Stimulated activated CD4-positive, alpha-beta T cell treated with anti-CD3 and anti-CD28 coated beads, Interleukin-2, amount 100 ng/mL, for 24 hours (primary cell): ENCODE measurements at places on chromosomes 12 and 14.

- no peak for DNase-seq
These were observed 155.3 kb downstream of the ADAMTS20 start for GRCh38 chr12:43396671-43397070.

DNA sequence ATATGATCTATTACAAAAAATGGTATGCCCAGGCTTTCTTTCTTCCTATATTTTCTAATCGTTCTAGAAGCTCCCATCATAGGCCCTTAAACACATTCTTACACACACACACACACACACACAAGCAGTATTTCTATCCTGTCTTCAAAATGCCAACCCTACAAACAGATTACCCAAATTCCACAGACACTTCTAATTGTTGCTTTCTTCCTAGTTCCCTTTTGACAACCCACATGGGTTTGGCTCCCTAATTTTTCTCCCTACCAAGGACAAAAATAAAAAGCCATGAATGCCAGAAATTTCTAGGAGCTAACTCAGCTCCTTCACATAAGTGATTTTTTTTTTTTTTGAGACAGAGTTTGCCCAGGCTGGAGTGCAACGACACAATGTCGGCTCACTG, 60.3 kb upstream of the NTF3 start:
- DNase-seq, result no peak

DNA sequence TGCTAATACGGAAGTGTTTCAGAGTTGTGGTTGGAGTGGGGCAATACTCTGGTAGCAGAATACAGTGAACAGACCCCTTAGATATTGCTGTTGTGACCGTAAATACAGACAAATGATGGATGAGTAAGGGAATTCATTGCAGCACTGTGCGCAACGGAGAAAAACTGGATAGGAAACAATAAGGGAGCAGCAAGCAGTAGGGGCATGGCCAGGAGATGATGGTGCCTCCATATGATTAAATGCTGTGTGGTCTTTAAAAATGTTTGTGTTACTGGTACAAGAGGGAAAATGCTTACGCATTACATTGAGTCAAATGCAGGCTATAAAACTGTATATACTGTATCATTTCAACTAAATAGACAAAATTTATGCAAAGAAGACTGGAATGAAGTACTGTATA, 61.6 kb downstream of the EML1 start:
- no peak for DNase-seq

- DNase-seq, result no peak
These were observed 52.3 kb upstream of the DLK1 start for GRCh38 chr14:100674428-100674827.

GRCh38 chr12:68841717-68842116, 33.7 kb downstream of the MDM2 start:
- no peak for DNase-seq

DNA sequence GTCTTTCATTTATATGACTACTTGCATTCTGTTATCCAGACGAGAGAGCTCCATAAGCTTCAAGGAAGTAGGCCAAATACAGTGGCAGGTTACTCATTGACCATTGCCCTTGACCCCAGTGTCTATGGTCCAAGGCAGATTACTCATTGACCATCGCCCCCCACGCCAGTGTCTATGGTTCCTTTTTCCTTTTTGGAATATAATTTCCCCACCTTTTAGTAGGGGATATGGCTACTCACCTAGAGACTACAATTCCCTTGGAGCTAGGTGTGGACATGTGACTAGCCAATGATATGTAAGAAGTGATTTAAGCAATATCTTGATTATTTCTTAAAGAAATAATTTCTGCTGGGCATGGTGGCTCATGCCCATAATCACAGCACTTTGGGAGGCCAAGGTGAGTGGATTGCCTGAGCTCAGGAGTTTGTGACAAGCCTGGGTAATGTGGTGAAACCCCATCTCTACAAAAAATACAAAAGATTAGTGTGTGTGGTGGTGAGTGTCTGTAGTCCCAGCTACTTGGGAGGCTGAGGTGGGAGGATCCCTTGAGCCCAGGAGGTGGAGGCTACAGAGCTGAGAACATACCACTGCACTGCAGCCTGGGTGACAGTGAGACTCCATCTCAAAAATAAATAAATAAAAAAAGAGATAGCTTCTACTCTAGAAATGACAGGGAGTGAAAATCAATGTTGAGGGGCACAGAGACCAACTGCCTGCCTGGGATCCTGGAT, 32.6 kb downstream of the SIX4 start:
- no peak for DNase-seq

DNA sequence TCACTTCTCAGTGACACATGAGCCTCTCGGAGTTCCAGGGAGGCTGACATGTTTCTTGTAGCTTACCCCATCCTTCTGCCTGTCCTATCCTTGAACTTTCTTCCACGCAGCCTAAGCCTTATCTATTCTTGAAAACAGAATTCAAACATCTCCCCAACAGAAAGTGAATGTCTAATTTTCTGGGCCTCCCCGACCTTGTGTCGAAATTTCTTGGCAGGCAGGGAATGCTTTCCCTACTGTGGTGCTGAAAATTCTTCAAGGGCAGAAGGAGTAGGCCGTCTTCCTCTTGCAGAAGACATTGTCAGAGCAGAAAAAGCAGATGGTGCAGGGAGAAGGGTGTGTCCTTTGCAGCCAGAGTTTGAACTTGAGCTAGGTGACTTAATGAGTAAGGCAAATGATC, 63.0 kb upstream of the TCL1B start:
- DNase-seq, result no peak

DNA sequence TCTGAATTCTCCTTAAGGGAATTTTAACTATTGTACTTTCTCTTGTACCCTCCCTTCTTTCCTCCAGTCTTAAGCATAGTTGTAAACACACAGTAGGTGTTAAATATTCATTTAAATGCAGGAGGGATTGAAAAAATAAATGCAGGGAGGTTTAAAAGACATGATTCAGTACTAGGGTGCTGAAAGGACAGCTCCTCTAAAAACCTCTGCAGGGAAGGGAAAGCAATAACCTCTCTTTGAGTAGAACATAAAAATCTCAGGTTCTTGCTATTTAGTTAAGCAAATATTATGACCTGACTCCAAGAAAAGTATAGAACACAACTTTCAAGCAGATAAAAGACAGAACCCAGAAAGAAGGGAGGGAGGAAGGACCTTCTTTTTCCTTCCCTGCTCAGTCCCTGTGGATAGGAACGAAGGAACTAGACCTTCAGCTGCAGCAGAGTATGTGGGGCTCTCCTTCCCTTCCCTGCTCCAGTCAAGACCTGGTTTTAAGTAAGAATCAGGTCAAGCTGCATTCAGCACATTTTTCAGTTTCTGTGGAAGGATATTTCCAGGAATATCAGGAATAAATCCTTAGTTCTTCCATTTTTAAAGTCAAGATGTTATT, 4.7 kb downstream of the MAP3K9 start:
- DNase-seq, result no peak

DNA sequence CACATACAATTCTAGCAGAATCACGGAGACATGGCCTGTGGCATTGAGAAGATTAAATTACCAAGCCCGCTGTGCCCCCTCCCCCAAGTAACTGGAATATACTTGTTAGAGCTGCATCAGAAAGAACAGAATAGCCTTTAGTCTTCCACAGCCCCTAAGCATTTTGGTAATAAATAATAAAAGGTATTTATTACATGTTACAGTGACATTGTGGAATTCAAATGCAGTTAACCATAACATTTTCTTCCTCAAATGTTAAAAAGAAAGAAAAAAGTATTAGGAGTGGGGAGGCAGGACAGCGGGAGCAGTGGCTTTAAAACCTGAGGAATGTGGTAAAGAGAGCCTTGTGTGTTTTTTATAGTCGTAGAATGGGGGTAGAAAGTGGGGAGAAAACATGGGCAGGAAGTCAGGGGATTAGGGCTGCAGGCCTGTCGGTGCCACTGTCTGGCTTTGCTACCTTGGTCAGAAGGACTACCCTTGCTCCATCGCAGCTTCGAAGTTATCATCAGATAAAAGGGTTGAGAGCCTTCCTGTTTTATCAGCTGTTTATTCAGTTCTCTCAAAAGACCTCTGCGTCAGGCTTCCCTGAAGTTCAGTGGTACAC, 255.9 kb downstream of the MSRB3 start:
- DNase-seq, result no peak

DNA sequence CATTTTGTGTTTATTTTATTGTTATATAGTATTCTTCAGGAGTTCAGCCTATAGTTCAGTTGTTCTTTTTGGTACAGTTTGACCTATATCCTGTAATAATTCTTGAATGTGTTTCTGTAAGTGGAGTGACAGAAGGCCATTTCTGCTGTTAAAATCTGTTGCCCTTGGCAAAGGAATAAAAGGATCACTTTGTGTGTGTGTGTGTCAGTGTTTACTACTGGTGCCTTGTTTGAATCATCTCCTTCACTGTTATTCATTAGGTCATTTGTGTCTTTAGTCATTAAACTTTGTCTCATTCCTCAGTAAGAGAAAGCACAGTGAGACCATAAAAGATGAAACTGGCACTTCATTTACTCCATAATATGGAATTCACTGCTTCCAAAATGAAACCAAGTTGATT, 130.7 kb downstream of the TMTC2 start:
- DNase-seq, result no peak

DNA sequence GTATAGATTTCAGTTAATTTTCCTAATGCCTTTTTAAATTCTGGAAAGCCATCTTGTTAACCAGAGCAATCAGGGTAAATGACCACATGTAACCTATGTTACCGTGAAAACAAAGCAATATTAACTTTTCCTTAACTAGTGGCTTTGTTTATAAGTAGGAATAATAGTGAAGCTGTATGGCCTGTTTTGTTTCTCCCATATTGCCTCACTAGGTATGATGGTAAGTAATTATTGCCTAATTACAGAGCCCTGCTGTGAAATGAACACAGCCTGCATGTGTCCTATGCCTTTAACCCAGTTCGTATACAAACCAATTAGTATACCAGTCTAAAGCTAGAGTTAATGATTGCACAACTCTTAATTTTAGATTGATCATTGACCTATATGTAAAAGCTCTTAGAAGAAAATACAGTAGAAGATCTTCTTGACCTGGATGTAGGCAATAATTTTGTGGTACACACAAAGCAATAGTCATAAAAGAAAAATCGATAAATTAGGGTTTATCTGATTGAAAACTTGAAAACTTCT, 249.9 kb downstream of the CCDC91 start:
- DNase-seq, result no peak

DNA sequence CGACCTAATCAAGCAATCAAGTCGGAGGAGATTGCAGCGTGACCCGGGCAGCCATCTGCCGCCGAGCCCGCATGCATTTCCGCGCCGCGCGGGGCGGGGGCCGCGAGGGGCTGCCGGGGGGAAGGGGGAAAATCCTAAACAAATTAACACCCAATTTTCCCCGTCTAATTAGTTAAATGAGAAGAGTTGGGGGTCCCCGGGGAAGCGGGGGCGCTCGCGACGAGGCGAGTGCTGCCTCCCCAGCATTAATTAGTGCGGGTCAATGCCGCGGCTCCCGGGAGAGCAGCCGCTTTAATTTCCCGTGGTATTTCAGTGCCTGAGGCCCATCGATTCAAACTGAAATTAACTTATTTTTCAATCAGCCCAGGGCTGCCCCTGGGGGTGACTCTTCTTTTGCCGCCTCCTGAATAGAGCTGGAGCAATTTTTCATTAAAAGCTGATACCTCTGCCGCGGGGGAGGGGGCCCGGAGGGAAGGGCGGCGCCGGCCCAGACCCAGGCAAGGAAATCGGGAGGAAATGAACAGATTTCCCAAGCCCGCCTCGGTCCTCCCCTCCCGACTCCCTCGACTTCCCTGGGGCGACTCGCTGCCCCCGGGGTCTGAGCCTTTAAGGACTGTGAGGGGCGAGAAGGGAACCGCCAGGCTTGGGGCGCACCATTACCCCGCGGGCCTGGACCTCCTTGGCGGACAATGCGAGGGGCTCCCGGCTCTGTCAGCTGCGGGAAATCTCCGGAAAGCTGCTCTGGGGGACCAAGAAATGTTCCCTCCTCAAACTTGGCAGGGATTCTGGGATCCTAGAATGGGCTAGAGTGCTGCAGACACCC, 18.9 kb downstream of the VSX2 start:
- DNase-seq, result no peak

DNA sequence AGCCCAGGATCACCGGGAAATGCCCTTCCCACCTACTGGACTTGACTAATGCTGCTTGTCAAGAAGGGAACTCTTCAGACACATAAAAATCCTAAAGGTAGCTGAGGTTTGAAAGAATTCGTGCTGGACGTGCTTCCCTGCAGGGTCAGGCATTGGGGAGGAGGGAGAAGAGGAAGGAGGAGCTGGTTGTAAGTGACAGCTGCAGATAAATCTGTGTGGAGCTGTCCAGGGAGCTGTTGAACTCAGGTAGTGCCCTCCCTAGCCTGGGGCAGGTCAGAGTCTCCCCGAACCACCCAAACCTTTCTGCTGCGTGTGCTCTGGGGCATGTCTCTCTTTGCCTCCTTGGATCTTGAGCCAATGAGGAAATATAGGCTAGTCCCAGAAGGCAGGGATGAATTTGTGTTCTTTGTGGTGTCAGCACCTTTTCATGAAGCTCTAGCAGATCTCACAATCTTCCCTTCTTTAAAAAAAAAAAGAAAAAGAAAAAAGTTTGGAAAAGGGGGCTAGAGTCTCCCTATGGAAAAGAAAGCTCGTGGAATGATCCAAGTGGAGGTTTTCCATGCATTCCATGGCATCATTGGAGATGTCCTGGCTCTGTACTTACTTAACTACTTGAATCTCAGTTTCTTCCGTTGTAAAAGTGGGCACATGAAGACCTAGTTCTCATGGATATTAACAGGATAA, 23.6 kb upstream of the FOS start:
- DNase-seq, result no peak

DNA sequence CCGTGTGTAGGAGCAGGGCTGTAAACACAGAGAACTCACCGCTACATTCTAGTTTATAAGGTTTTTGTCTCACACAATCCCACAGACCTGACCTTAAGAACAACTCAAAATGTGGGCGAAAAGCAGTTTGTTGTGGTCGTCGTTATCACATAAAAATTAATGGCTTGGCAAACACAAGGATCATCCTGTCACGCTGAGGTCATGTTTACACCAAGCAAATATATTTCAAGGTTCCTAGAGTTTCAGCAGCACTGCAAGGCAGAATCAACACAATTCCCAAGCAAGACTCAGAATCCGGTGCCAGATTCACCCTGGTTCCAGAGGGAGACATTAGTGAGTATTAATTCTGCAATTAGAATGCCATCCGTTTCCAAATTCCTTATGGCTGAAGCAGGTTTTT, 30.1 kb upstream of the MAP1LC3B2 start:
- no peak for DNase-seq

DNA sequence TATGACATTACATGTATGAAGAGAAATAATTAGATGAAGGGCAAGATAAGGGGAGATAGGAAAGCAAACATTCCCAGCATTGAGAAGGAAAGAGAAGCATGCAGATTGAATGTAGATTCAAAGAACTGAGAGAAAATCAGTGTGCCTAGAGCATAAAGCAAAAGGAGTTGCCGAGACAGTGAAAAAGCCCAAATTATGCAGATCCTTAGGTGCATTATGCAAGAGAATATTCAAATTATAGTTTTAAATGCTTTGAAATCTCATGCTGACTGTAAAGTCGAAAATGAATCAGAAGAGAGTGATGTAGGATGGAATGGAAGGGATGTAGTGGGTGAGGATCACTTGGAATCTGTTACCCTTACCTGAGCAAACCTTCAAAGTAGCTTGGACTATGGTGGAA, 49.9 kb downstream of the PPP4R4 start:
- no peak for DNase-seq
